ENCODE measurements at places on chromosomes 2 and 18.

DNA sequence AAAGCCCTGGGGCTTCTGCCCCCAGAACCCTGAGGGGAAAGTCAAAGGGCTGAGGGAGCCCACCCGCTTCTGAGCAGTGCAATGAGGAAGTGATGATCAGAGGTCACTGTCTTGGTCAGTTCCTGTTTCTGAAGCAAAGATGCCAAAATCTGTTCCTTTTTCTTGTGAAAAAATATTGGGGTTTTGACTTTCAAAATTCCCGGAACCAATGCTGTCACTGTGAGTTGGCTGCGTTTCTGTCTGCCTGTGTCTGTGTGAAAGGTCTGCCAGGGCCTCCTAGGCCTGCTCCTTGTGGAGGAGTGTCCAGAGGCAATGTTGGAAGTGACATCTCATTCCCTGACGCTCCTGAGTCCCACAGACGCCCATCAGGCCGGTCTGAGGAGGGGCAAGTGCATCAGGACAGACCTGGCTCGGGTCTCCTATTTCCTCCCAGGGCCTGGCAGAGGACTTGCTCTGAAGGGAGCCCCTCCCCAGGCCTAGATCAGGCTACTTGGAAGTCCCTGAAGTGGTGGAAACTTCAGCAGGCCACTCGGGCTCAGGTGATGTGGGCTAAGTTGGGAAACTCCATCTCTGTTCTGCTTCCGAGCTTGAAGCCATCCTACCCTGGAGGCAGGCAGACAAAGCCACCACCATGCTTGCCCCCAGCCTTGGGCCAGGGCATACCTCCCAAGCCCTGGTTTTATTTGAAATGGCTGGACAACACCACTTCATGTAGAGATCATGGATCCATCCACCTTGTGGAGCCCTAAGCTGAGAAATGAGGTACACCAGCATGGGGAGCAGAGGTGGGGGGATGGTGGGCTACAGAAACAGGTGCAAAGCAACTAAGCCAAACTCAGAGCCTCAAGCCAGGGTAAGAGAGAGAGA, 51.0 kb downstream of the PKDCC start:
- no peak for DNase-seq

DNA sequence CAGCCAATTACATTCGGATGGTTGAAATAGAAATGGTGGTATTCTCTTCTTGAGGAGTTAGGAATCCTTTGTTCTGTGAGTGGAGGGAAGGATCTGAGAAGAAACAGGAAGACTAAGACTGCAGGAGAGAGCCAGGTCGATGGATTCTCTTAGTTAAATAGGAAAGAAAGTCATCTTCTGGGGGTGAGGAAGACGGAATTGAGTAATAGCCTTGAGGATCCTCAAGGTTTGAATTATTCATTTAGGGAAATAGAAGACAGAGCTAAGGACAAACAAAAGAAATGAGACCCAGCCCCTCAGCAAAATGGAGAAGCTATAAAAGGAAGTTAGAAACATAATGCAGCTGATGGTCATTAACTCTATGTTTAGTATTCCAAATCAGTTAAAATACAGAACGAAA, 1.8 kb downstream of the LAPTM4A start:
- DNase-seq, result no peak

DNA sequence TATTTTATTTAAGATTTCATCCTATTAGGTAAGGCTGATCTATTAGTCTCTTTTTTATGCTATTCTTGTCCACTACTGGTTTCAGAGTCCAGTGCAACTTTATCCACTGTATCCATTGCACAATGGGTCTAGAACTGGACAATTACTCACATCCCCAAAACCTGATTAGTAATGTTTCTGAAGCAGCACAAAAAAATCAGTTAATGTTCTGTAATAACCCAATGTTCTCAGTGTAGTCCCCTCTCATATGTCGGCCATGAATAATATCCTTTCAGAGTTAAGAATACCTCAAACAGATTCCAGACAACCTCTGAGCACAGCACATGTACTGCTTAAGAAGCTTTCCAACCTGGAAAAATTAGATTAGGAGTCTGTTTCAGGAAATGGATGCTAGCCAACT, 29.7 kb downstream of the MGAT4A start:
- no peak for DNase-seq

DNA sequence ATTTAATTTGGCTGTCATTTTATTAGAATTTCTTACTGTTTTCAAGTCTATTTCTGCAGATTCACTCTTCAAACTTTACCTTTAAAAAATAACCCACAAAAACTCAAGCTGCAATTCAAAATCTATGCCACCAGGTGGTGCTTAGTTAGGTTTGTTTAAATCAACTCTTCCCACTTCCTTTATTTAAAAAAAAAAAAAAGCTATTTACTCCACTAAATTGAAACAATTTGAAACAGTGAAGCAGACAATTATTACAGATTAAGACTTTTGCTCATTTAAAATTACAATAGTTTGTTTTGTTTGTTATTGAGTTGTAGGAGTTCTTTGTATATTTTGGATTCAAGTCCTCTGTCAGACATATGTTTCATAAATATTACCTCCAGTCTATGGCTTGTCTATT, 300.0 kb downstream of the PDE11A start:
- peak; percentile 33 for DNase-seq

- DNase-seq, result no peak
Observed at GRCh38 chr2:207952564-207953345, 72.6 kb downstream of the PLEKHM3 start.

- DNase-seq, result peak; percentile 10
Observed at GRCh38 chr2:156896294-156896693, 361.2 kb upstream of the GALNT5 start.

All from fibroblast of skin of back (primary cell).